ENCODE measurements at places on chromosomes 7 and 10. TPM values are rescaled to one million over a fixed set of nuclear protein-coding genes. Genes with fewer than 3 reads are reported as not detected.
A peak's percentile ranks its signal among the peaks of the same experiment; 100 is the strongest.

GRCh38 chr10:6713716-6714115 is 133.6 kb upstream of the PRKCQ start:
- no peak overlapping the region for H3K4me3 ChIP-seq
- no peaks in the 10 kb centered on the region for H3K4me1 ChIP-seq
- no peak overlapping the region for H3K27ac ChIP-seq
- no peaks in the 10 kb centered on the region for H3K27me3 ChIP-seq

Gene NAT16
- not detected for total RNA-seq

GRCh38 chr7:31019509-31019908 is 32.6 kb upstream of the ADCYAP1R1 start:
- no peaks in the 10 kb centered on the region for H3K36me3 ChIP-seq
- no peaks in the 10 kb centered on the region for H3K4me1 ChIP-seq

Gene SPDYE9
- total RNA-seq: not detected

DNA sequence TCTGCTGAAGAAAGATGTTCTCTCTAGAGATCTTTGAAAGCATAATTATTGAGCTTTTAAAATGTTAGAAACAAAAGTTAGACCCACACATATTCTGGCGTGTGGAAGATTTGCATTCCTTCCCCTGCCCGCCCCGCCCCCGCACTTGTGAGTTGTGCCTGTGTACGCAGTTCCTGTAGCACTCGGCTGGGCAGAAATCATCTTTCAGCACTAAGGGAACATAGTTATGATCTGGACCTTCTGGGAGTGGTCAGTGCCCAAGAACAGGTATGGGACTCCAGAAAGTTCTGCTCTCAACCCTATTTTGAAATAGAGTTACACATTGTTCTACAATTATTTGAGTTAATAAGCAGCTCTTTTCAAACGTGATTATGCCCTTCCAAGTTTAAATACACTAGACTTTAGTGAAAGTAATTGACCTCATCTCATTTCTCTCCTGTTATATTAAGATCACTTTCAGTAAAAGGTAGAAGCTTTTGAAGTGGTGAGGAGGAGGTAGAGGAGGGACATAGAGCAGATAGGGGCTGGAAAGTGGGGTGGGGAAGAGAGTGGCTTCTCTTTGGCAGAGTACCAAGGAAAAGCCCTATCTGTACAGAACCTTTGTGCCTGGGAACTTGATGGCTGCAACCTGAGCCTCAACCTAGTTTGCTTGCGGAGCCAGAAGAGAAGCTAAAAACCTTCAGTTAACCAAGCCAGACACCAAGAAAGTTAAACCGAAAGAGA is 5.7 kb downstream of the BLVRA start:
- H3K4me3 ChIP-seq: peak overlapping the region; percentile 77
- H3K4me1 ChIP-seq: peaks cover 29% of the 10 kb centered on the region
- H3K36me3 ChIP-seq: no peaks in the 10 kb centered on the region
- H3K27ac ChIP-seq: peak overlapping the region; percentile 76
- DNase-seq: no peak

Gene HOXA6
- total RNA-seq: not detected

Gene ZNF33B
- total RNA-seq: 13.7 TPM

- no peak overlapping the region for H3K27ac ChIP-seq
- no peaks in the 10 kb centered on the region for H3K36me3 ChIP-seq
- DNase-seq: no peak
- H3K4me1 ChIP-seq: no peaks in the 10 kb centered on the region
Observed at GRCh38 chr10:128612195-128612594, 486.0 kb upstream of the MKI67 start.

GRCh38 chr7:145643981-145644380 is 472.6 kb upstream of the CNTNAP2 start:
- no peaks in the 10 kb centered on the region for H3K36me3 ChIP-seq
- no peak overlapping the region for H3K4me3 ChIP-seq

DNA sequence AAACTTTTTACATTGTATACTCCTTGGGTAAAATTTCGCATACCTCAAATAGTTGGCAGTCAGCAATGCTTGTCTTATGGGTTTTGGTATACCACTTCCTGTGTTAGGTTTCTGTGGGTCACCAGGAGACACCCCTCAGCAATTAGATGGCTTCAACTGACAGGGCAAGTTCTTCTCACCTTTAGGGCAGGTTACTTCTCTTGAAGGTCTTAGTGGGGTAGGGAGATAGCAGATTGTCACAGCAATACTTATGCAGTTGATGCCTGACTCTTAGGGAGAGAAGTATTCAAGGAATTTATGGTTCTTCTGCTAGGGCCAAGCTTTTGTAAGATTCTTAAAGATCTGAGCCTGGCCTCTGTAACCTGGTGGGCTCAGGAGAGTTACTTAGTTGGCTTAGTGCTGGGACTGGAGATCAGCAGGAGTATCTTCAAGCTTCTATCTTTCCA is 42.9 kb downstream of the MKLN1 start:
- no peak overlapping the region for H3K27ac ChIP-seq
- H3K36me3 ChIP-seq: no peaks in the 10 kb centered on the region
- peak; percentile 48 for DNase-seq
- H3K27me3 ChIP-seq: no peaks in the 10 kb centered on the region
- H3K4me3 ChIP-seq: no peak overlapping the region

Gene CUZD1
- total RNA-seq: 1.3 TPM

Gene VSTM4
- total RNA-seq: not detected

DNA sequence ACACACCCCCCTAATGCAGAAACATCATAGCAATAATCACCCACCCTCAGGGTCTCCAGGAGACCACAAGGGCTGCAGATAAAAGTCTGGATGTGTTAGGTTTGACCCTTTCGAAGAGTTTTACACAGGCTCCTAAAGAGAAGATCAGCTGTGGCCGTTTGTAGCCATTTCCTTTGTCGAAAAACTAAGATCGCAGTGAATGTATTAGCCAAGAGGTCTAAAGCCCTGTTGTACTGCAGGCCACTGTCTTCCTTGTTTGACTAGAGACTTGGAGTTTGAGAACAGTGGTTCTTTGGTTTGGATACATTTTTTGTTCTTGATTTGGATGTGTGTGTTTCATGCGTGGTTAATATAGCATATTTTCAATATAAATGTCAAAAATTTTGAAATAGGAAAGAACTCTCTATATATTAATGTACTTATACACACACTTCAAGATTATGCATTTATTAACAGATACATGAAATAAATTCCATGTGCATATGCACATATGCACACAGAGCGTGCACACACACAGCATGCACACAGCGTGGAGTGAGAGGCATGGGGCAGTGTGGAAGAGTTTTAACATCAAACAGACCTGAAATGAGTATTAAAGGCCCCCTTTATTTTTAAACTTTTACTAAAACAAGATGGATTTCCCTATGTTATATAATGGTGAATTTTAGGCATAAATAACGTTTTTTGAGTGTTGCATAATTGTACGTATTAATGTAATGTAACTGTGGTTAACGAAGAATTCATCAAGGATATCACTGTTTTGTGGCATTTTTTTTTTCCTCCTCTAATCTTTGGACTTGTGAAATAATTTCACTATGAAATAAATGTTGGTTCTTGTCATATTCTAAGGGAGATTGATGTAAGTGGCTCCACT is 2.2 kb downstream of the IKZF1 start:
- H3K4me1 ChIP-seq: peaks cover 10% of the 10 kb centered on the region
- H3K27ac ChIP-seq: peak overlapping the region; percentile 67
- H3K4me3 ChIP-seq: peak overlapping the region; percentile 71

- H3K4me1 ChIP-seq: 0 out of 2 replicates have a peak, but pooled peaks cover 4% of the 10 kb centered on the region
- no peaks in the 10 kb centered on the region for H3K36me3 ChIP-seq
- no peak overlapping the region for H3K4me3 ChIP-seq
- H3K27me3 ChIP-seq: no peaks in the 10 kb centered on the region
- DNase-seq: peak; percentile 30
Observed at GRCh38 chr7:11613292-11613930, 218.6 kb downstream of the THSD7A start.

DNA sequence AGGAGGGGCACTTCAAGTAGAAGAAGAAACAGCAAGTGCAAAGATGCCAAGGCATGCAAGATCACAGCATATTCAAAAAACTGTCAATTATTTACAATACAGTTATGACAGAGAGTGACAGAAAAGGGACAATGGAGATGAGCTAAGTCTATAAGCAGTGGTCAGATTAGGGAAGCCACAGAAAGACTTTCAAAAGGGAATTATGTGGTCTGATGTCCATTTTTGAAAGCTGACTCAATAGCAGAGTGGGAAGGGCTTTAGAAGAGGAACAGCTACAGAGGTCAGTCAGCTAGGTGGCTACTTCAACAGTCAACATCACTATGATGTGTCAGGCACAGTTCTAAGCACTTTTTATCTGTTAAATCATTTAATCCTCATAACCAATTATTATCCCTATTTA is 45.2 kb upstream of the SPOCK2 start:
- peaks cover 4% of the 10 kb centered on the region for H3K36me3 ChIP-seq
- H3K4me1 ChIP-seq: peaks cover 42% of the 10 kb centered on the region
- peak overlapping the region; percentile 75 for H3K27ac ChIP-seq
- DNase-seq: peak; percentile 92
- H3K27me3 ChIP-seq: no peaks in the 10 kb centered on the region

Gene GUSB
- total RNA-seq: 54.3 TPM

Gene AMPH
- total RNA-seq: not detected

- no peak for DNase-seq
- H3K4me1 ChIP-seq: peaks cover 12% of the 10 kb centered on the region
- H3K36me3 ChIP-seq: no peaks in the 10 kb centered on the region
- H3K4me3 ChIP-seq: peak overlapping the region; percentile 51
- H3K27ac ChIP-seq: peak overlapping the region; percentile 9
- H3K27me3 ChIP-seq: no peaks in the 10 kb centered on the region
Observed at GRCh38 chr7:155490697-155491628, 33.0 kb downstream of the EN2 start.

DNA sequence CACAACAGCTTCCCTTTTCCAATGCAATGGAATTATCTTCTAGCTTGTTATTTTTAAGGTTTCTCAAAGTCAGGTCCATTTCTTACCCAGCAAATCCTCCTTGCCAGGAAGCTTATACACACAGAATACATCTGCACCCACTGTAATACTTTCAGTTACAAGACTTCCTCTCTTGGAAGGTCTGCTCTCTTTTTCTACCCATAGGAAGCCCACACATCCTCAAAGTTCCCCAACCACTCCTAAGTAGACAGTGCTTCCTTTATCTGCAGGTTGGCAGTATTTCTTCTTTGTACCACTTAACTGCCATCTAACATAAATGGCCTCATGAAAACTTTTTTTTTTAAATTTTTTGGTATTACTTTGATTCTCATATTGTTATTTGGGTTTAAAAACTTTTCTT is 155.6 kb downstream of the TAX1BP1 start:
- H3K27me3 ChIP-seq: 0 out of 2 replicates have a peak, but pooled peaks cover 1% of the 10 kb centered on the region
- H3K4me3 ChIP-seq: no peak overlapping the region
- H3K36me3 ChIP-seq: no peaks in the 10 kb centered on the region
- peaks cover 11% of the 10 kb centered on the region for H3K4me1 ChIP-seq
- no peak for DNase-seq

Gene MACROH2A2
- not detected for total RNA-seq

Gene CLDN4
- total RNA-seq: 0.38 TPM

Gene UNCX
- total RNA-seq: not detected

GRCh38 chr10:105266966-105267539 is 626.0 kb downstream of the SORCS3 start:
- no peaks in the 10 kb centered on the region for H3K4me1 ChIP-seq
- no peak for DNase-seq
- H3K4me3 ChIP-seq: no peak overlapping the region
- no peaks in the 10 kb centered on the region for H3K36me3 ChIP-seq
- H3K27ac ChIP-seq: no peak overlapping the region
- H3K27me3 ChIP-seq: no peaks in the 10 kb centered on the region

Gene AKR1E2
- total RNA-seq: not detected

Gene CRPPA
- not detected for total RNA-seq

GRCh38 chr10:3924344-3924743 is 139.3 kb upstream of the KLF6 start:
- no peaks in the 10 kb centered on the region for H3K36me3 ChIP-seq
- no peak for DNase-seq
- H3K4me3 ChIP-seq: no peak overlapping the region
- no peak overlapping the region for H3K27ac ChIP-seq
- H3K4me1 ChIP-seq: no peaks in the 10 kb centered on the region

GRCh38 chr7:100893318-100893895 is 2.3 kb downstream of the ACHE start:
- no peak overlapping the region for H3K27ac ChIP-seq
- H3K27me3 ChIP-seq: peaks cover 7% of the 10 kb centered on the region
- no peak for DNase-seq
- no peak overlapping the region for H3K4me3 ChIP-seq
